ENCODE measurements at places on chromosomes 13 and 19.
A peak's percentile ranks its signal among the peaks of the same experiment; 100 is the strongest.

DNA sequence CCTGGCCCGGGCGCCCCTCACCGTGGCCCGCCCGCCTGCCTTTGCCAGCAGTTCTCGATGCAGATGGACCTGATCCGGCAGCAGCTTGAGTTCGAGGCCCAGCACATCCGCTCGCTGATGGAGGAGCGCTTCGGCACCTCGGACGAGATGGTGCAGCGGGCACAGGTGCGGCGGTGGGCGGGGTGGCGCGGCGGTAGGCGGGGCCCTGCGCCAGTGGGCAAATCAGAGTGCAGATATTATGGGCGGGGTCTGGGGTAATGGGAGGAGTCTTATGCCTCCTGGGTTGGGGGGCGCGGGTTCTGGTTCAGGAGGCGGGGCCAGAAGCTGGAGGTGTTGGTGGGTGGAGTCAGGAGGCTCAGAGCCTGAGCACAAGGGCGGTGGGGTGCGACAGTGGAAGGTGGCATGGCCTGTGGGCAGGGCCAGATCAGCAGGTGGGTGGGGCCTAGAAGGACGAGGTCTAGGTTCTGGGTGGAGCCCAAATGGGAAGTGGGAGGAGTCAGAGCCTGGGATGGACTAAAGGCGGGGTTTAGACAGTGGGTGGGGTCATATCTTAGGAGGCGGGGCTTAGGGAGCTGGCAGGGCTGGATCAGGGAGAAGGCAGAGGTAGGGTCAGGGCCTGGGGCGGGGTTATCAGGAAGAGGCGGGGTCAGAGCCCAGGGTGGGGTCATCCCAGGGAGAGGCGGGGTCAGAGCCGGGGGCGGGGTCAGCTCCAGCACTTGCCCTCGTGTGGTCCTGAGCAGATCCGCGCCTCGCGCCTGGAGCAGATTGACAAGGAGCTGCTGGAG, 5.6 kb downstream of the APC2 start:
- DNase-seq = peak; percentile 86

DNA sequence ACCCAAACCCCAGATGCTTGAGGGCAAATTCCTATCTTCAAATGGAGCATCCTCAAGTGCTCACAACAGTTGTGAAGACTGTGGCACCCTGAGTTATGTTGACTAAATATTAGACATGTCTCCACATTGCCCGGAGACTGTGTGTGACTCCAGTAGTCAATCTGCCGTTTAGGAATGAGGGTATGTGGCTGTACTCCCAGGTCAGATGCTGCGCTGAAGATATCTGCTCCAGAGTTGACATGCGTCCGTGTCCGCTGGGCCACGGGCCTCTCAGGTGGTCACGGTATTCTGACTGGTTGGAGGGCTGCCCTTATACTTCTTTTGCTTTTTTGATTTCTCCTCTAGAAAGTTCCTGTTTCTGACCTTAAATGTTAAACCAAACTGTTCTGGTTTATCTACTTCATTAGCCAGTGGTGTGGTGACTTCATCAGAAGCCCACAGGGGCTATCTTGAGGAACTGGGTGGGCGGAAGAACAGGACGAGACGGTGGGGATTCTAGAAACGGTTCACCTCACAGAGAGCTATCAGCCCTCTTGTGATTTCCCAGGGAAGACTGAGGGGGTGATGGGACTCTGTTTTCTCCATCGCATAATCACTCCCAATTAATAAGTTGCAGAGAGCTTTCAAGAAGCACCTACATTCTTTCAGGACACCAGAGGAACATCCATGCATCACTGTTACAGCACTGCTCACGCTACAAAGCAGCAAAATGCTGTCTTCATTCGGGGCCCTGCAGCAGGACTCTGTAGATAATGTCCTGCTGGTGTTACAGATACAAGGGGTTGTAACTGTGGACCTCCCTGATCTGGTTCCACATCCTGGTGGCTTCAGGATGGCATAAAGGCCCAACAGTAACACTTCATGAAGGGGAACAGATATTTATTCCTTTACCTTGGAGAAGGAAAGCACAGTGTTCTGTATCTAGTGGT, 1.3 kb upstream of the LCP1 start:
- peak; percentile 49 for DNase-seq

DNA sequence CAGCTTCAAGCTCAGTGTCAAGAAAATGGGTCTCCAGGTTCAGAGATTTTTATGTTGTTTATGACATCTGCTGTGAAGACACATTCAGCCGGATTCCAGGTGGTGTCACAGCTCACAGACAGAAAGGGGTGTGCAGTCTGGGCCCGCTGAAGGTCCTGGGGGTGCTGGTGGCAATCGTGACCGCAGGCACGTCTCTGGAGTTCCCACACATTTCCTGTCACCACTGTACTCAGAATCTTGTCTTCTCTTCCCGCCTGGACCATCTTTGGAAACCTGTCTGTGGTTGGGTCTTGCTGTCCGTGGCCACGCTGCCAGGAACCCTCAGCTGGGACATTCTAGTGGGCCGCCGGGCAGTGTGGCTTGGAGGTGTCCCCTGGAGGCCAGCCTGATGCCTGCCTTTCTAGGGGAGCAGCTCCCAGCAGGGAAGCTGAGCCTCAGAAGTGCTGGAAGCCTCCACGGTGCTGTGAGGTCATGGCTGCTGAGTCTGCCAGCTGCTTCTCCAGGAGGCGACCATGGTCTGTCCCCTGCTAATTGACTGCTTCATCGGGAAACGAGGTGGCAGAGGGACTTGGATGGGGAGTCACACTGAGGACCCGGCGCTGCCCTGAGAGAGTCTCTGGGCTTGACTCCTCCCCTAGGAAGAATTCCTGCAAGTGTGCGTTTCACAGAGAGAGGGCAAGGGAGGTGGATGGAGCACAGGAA, 3.7 kb downstream of the TEX29 start:
- DNase-seq = no peak

GRCh38 chr13:94093652-94094315, 385.7 kb downstream of the DCT start:
- DNase-seq = no peak

GRCh38 chr13:59483501-59484145, 680.1 kb downstream of the DIAPH3 start:
- DNase-seq = no peak

Data from hematopoietic multipotent progenitor cell treated with erythropoietin and hydrocortisone succinate and interleukin-3 and kit ligand, for 15 days (in vitro differentiated cells).